Hematopoietic multipotent progenitor cell treated with erythropoietin and hydrocortisone succinate and interleukin-3 and kit ligand, for 4 days (in vitro differentiated cells): ENCODE measurements at places on chromosomes 11 and 22.

DNA sequence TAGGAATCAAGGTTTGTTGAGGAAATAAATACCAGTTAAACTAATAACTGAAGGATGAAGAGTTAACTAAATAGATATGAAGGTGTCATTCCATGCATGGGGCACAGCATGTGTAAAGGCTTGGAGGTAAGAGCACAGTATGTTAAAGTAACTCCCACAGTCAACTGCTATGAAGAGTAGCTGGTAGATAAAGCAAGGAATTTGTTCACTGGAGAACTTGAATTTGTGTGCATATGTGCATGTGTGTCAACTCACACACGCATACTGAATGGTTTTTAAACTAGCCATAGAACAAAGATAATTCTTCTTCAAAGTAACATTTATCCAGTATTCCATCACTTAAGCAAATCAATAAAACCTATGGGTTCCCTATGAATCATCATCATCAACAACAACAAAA, 135.9 kb downstream of the FAM76B start:
- no peak for DNase-seq

- no peak for DNase-seq
Observed at GRCh38 chr11:80521592-80521991, 1080.8 kb upstream of the TENM4 start.

GRCh38 chr11:88105526-88105925, 69.7 kb downstream of the RAB38 start:
- DNase-seq = no peak

DNA sequence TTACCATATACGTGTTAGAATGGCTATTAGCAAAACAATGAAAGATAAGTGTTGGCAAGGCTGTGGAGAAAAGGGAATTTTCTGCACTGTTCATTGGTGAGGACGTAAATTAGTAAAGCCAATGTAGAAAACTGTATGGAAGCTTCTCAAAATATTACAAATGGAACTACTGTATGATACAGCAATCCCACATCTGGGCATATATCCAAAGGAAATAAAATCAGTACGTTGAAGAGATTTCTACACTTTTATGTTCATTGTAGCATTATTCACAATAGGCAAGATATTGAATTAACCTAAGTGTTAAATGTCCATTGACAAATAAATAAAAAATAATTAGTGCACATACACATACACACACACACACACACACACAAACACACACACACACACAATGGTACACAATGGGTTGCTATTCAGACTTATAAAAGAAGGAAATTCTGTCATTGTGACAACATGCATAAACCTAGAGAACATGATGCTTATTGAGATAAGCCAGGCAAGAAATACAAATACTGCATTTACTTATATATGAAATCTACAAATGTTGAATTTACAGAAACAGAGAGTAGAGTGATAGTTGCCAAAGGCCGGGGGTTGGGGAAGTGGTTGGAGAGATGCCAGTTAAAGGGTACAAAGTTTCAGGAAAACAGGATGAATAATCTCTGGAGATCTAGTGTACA, 565.8 kb upstream of the LRRC4C start:
- DNase-seq = no peak
